ENCODE measurements at places on chromosomes 7 and 10.
A peak's percentile ranks its signal among the peaks of the same experiment; 100 is the strongest.

DNA sequence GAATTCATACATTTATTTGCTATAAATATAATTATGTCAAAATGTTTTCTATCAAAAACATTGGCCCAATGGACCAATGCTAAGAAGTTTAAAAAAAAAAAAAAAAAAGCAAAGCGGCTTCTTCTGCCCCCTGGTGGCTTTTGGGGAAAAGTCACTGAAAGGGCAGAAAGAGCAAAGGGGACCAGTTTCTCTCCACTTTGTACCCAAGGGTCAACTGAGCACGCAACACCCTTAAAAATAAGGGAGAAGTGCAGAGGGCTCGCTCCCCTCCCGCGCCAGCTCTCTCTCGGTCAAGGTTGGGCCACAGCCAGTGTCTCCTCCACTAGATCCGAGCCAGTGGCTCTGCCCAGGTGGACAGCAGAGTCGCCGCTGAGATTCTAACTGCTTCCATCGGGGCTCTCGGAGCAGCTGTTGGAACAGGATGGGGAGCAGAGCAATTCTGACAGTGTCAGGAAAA is 136.4 kb upstream of the FGFR2 start:
- no peak for DNase-seq

GRCh38 chr10:72079356-72079755 is 9.0 kb downstream of the SPOCK2 start:
- DNase-seq: no peak

DNA sequence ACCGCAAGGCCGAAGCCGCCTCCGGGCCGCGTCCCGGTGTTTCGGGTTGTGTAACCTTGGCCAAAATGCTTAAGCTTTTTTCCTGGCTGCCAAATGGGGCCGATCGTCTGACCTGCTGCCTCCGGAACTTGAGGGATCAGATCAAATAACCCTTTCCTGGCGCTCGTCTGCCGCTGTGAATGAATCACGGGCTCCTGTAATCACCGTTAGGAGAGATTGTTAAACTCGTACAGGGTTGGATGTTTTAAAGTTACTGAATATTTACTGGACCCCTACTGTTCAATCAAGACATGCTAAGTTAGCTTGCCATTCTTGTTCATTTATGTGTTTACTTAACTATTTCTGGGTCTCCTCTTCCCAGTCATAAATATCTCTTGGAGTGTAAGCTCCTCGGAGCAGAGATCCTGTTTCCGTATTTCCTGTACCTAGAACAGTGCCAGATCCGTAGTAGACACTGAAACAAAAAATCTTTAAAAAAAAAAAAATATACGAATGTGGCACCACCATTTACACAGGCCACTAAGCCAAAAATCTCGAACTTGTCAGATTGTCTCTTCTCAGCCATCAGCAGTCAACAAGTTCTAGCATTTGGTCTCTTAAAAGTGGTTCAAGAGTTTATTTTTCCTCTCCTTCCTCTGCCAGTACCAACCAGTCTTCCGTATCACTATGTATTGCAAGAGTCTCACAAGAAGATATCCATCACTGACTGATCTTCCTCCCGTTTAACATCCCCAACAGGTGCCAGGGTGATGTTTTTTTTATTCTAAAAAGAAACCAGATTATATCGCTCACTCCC is 650 bp upstream of the TM9SF3 start:
- peak; percentile 28 for DNase-seq

DNA sequence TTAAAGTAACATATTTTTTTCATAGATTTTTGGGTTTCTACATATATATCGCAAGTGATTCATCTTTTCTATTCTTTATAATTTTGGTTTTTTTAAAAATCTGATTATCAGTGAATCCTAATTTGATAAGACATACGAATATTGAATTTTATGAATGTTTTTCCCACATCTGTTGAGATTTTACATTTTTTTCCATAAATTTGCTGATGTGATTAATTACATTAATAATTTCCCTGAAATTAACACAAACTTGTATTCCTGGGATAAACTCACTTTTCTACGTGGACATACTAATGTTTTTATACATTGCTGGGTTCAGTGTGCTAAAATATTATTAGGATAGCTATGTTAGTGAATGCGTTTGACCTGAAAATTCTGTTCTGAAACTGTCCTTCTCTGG is 26.1 kb downstream of the DMTF1 start:
- no peak for DNase-seq

GRCh38 chr10:100827819-100828737 is 82.7 kb downstream of the PAX2 start:
- no peak for DNase-seq

DNA sequence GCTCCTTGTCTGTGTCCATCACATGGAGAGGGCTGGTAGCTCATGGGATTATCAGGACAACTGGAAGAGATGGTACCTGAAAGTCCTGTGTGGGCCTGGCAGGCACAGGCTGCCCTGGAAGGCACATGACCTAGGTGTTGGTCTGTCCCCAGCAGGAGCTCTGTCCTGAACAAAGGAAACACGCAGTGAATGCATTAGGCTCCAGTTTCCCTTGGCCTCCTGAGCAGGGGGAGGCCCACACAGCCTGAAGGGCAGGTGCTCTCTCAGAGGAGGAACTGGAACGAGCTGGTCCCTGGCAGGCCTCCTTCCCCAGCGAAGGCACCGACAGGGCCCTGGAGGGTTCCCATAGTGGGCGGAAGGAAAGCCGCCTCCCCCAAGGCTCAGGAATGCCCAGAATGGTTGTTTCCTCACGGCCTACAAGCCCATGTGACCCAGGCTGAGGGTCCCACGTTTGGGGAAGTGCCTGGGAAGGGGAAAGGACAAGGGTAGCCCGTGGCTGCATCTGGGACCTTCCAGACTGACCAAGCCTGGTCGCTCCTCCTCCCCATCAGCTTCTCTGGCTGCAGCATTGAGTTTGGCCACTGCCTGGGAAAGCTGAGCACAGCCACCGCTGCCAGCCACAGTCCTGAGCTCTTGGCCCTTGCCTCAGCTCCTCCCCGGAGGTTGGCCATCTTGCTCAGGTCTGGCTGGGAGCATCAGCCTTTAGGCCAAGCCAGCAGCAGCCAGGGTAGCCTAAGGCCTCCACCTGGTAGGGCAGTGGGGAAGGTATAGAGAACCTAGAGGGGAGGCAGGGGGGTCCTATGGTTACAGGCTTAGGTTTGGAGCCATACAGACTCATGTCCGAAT is 21.8 kb downstream of the CXCL12 start:
- DNase-seq: no peak

- DNase-seq: no peak
Measured at GRCh38 chr10:21468086-21468485, 57.4 kb downstream of the SKIDA1 start.

DNA sequence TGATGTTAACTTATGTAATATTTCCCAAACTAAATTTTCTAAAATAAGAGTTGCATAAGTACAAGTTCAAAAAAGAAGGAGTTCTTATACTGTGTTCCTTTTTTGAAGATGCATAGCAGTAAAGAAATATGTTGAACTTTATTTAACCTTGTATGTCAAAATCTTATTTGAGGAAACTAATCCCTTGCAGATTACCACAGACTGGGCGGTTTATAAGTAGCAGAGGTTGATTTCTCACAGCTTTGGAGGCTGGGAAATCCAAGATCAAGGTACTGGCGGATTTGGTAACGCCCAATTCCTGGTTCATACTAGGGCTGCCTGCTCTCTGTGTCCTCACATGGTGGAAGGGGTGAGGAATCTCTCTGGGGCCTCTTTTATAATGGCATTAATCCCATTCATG is 68.5 kb downstream of the GNAT3 start:
- no peak for DNase-seq

DNA sequence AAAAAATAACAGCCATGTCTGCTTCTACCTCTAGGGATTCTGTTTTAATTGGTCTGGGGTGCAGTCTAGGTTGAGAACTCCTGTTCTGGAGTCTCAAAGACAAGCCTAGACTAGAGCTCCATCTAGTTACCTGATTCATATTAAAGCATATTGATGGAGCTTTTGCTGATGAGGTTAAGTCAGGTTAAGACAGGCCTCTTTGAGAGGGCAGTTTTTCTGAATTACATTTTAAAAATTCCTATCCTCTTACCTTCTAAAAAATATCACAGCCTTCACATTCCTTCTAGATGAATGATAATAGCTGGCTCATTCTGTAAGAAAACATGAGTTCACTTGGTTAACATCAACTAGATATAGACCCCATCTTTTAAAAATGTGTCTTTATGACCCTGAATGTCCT is 28.9 kb downstream of the MGAM start:
- DNase-seq: no peak

DNA sequence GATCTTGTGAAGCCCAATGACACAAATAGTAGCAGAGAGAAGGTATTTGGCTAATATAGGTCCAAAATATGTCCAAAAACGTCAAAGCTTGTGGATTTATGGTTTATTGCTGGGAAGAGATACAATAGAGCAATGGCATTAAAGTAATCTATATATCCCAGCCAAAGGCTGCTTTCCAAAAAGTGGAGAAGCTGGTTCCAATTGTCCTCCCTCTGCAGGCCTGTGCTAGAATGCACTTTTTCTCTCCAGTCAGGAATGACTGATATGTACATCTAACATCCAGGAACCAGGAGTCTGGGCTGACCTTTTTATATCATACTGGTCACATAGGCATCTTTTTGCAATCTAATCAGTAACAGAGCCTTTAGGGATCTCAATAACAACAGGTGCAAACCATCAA is 167.1 kb upstream of the FAM3C start:
- no peak for DNase-seq

DNA sequence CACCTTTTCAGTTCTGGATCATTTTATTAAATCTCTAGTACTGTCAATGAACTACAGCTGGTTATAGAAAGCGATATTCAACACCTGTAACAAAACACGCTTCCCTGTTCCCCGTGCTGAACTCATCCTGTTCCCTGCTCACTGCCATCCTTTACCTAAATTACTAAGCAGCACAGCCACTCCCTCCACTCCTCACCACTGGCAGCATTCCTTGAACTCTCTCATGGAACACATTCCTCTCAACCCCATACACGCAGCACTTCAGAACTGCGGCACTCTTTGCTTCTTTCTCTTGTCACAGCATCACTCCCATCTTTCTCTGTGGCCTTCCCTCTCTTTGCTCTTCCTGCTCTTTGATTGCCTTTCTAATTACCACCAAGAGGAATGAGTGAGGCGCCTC is 27.4 kb downstream of the RELN start:
- no peak for DNase-seq

DNA sequence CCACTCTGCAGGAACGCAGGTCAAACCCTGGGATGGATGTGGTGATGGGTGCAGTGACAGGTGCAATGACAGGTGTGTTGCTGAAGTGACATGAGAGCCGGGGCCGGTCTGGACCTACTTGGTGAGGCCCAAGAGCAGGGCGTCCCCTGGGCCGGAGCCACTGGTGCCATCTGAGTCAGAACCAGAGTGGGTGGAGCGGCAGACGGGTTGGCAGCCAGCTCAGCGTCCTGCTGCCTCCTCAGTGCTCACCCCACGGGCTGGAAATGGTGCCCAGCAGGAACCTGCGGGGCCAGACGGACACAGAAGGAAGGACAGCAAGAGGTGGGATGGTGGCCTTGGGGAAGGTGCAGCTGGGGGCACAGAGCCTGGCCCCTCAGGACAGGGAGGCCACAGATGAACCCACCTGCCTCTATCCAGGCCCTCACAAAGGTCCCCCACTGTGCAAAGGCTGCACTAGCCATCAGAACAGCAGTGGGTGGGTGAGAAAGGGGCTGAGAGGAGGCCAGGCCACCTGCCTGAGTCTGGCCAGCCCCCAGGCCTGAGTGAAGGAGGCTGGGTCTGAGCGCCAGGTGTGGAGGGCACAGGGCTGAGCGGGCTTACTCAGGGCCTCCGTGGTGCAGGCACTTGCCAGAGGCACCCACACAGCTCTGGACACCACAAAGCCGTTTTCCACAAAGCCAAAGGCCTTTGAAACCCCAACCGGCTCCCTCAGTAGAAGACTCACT is 129.0 kb upstream of the PPP2R2D start:
- DNase-seq: no peak

- DNase-seq: no peak
Measured at GRCh38 chr10:108362296-108362695, 1197.8 kb upstream of the SORCS1 start.

DNA sequence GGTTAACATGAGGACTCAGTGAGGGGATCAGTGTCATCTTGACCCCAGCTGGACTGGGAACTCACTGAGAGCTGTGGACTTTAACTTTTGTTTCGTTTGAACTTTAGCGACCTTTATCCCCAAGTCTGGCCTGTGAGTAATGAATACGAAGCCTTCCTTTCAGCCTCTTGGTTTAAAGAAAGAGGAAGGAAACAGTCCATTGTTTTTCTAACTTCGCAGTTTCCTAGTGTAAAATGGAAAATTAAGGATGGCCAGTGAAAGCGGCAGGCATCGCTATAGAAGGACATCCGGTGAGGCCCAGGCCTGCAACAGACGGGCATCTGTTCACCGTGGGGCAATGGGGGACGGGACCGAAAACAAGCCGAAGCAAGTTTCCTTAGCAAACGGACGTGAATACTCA is 44.1 kb upstream of the ADO start:
- no peak for DNase-seq

DNA sequence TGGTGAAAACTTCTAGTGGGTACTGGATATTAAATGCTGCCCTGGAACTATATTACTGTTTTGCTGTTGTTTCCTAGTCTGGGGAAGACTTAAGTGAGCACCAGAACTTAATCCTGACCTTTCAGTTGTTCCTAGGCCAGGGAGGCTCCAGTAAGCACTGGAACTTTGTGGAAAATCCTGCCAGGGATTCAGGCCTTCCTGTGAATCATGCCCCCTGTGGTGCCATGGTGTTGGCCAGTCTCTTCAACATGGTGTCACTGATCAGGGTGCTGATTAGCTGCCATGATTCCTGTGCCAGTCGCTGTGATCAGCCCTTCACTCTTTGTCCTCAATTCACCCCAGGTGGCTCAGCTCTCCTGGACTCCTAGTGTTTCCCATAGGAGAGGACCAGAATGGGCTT is 8.5 kb upstream of the AOAH start:
- no peak for DNase-seq

GRCh38 chr7:112594397-112594796 is 113.6 kb downstream of the LSMEM1 start:
- DNase-seq: peak; percentile 65

DNA sequence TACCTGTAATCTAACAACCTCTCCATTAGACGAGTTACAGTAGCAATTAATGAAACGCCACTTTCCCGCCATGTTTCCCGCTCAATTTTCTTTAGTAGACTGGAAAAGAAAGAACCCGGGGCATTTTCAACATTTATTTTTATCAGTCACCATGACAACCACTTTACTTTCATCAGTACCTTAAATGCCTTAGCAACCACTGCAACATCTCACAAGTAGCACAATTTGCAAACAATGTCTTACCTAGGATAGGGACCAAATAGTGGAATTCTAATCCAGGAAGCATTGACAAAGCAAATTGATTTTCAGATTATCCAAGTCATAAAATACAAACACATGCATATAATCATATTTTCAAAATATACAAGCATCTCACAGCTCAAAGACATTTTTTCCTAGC is 221.6 kb upstream of the IMMP2L start:
- no peak for DNase-seq

- DNase-seq: no peak
Measured at GRCh38 chr10:123241391-123242141, 87.4 kb downstream of the BUB3 start.

Data from fibroblast of skin of left biceps (primary cell).